ENCODE measurements at places on chromosomes 4 and X.

- no peak for DNase-seq
Observed at GRCh38 chrX:16258882-16259281, 91.6 kb downstream of the MAGEB17 start.

GRCh38 chr4:11765849-11766453, 337.3 kb upstream of the HS3ST1 start:
- no peak for DNase-seq

- DNase-seq = peak; percentile 29
Observed at GRCh38 chrX:70196961-70197720, 19.9 kb downstream of the DGAT2L6 start.

- no peak for DNase-seq
Observed at GRCh38 chr4:173289353-173289727, 44.8 kb downstream of the HMGB2 start.

DNA sequence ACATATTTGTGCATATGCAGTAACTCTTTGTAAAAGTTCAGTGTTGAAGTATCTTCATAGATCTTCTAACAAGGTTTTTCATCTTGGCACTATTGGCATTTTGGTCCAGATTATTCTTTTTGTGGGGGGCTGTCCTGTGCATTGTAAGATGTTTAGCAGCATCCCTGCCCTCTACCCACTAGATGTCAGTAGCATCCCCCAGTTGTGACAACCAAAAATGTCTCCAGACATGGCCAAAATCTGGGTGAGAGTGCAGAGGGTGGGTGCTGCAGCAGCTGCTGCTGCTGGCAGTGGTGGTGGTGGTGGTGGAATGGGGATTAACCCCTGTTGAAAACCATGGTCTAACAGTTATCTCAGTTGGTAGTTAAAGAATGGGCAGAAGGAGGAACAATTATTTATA, 370.0 kb downstream of the GPAT3 start:
- no peak for DNase-seq

DNA sequence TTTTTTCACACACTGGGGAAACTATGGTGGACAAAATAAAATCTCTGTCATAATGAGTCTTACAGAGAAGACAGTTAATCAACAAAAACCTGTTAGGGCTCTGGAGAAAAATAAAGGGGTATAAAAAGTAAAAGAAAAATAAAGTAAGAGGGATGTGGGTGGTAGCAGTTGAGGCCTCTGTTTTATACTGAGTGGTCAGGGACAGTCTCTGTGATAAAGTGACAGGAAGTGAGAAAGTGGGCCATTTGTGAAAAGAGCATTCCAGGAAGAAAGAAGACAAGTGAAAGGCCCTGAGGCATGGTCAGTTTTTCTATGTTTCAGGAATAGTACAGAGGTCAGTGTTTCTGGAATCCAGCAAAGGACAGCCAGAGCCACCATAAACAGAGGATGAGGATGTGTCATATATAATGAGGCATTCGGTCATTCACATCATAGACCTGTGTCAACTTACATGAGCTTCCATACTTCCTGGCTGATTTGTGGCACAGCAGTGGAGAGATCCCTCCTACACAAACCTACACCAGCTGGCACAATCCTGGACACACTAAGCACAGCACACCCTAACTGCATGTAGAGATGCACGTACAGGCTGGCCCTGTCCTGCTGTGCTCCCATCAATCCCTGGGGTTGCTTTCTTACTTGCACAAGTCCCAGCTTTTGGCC, 64.4 kb upstream of the NAP1L5 start:
- no peak for DNase-seq

DNA sequence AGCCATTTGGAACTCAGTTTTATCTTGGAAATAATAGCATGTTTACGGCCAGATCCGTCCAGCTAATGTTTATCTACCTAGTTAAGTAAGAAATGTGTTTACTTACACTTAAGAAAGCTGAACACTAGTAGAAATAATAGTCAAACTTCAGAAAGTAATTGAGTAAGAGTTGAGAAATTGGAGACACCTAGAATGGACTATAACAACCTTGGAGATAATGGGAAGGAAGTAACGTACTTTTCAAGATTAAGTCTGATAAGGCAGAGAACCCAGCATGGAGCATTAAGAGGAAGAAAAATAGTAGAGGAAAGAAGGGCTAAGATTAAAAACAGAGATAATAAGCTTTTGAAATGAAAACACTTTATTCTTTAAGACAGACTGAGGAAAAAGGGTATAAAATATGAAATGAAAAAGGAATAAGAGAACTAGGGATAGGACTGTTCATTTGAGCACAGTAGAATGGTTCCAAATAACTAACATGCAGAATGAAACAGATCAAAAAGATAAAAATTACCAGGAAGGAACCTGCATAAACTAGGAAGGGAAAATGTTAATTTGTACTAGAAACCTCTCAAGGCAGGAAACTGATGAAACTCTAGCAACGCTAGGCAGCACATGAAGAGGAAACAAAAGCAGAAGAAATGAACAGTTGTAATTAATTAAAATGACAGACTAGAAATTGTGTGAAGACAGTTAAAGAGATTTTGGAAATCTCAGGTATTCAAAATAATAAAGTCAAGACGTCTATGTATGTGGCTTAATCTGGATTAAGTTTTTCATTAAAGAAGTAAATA, 71.7 kb downstream of the FBXW7 start:
- no peak for DNase-seq

DNA sequence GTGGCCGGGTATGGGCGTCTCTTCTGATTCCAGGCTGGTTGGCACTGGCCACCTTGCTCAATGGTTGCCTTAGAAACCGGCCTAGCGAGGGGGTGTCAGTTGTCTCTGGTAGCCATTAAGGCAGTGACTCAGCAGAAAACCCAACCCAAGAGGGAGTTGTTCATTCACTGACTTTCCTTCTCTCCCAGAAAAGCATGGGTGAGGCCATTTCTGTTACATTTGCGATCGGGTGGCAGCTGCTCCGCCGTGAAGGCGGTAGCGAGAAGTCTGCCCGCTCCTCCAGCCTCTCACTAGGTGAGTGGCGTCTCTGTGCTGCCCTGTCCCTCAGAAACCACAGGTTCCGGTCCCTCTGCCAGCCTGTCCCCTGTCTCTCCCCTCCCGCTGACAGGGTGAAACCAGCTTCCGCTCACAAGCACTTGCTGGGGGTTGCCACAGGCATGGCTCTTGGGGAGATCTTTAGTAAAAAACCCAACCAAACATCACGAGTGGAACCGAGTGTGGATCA, 17.4 kb downstream of the IRAK1 start:
- no peak for DNase-seq

GRCh38 chr4:154010371-154010770, 221.5 kb upstream of the SFRP2 start:
- no peak for DNase-seq

GRCh38 chr4:99201690-99202089, 17.4 kb downstream of the ADH6 start:
- no peak for DNase-seq

DNA sequence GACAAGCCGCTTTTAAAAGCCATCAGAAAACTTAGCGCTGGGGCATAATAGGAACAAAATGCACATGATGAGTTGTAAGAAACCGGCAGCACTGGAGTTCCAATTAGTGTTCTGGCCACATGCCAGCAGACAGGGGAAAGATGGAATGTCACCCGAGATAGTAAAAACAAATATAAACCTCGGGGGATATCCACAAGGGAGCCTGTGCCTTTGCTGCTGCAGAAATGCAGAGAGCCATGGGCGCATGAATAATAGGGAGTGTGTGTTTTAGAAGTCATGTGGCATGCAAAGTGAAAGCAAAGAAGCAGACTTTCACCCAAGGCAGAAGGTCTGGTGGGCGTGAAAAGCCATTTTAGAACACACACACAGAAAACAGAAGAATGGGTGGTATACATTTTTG, 19.1 kb downstream of the GPRASP3 start:
- no peak for DNase-seq

- no peak for DNase-seq
Observed at GRCh38 chr4:156377036-156377710, 423.5 kb upstream of the CTSO start.

DNA sequence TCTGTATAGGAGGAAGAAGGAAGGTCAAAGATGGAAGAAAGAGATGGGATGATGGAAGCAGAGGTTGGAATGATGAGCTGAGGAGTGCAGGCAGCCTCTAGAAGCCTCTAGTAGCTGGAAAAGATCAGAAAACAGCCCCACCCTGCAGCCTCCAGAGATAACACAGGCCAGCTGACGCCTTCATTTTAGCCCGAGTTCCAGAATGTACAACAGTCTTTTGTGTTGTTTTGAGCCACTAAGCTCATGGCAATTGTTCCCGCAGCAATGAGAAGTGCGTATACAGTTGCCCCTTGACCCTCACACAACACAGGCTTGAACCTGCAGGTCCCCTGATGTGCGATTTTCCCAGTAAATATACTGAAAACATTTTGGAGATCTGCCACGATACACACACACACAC, 72.0 kb downstream of the WFS1 start:
- DNase-seq = no peak

- DNase-seq = no peak
Observed at GRCh38 chrX:132957211-132958090, 978 bp downstream of the HS6ST2 start.

DNA sequence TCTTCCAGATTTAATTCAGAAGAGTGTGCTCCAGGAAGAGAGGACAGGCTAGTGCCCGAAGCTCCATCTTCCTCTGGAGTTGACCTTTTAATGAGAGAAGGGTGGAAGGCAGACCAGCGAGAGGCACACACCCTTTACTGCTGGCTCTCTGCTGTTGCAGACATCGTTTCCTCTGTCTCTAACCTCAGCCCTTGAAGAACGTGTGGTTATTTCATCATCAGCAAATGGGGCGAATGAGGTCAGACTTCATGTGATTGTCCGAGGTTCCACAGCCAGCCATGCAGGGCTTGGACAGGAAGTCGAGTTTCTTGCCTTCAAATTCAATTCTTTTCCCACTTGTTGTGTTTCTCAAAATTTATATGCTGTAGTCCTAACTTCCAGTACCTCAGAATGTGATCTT, 155.2 kb upstream of the MSX1 start:
- no peak for DNase-seq

DNA sequence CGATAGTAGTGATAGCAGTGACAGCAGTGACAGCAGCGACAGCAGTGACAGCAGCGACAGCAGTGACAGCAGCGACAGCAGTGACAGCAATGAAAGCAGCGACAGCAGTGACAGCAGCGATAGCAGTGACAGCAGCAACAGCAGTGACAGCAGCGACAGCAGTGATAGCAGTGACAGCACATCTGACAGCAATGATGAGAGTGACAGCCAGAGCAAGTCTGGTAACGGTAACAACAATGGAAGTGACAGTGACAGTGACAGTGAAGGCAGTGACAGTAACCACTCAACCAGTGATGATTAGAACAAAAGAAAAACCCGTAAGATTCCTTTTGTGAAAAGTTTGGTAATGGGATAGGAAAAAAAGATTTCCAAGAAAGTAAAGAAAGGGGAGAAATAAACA, 7.9 kb downstream of the DSPP start:
- no peak for DNase-seq

DNA sequence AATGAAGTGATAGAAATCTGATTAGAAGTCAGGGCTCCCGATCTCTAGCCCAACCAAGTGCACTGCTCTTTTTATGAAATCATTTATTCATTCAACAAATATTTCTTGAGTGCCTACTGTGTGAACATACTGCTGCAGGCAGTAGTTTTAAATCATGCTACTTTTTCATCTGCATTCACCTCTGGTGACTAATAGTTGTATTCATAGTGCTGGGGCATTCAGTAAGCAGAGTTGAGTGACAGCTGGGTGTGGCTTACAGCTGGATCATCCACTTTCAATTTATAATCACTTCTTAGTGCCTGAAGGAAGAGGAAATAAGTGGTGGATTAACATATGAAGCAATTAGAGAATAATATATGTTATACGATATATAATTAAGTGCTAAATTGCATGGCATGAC, 94.1 kb upstream of the HPRT1 start:
- no peak for DNase-seq

- no peak for DNase-seq
Observed at GRCh38 chr4:8523766-8524165, 56.4 kb upstream of the GPR78 start.

GRCh38 chrX:140608111-140608510, 101.4 kb upstream of the LINC00632 start:
- no peak for DNase-seq

- no peak for DNase-seq
Observed at GRCh38 chr4:118814058-118814457, 21.9 kb downstream of the SEC24D start.

DNA sequence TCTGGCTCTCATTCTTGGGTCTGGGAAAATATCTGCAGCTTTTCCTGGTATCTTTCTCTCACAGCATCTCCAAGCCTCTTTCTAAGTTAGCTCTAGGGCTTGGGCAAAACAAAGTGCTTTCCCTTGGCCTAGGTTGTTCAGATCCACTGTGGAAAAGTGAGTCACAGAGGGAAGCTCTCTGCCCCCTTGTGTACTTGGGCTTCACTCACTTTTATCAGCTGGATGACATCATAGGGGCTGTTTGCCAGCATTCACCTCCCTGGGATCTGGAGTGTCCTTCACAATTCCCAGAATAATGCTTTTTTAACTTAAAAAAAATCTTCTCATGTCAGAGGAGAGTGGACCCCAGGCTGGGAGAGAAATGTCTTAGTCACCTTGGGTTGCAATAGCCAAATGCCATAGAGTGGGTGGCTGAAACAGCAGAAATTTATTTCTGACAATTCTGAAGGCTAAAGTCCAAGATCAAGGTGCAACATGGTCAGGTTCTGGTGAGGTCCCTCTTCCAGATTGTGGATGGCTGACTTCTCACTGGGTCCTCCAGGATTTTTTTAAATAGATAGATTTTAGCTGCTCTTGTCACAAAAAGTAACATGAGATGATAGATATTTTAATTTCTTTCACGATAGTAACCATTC, 247.8 kb downstream of the SH2D1A start:
- DNase-seq = no peak

- DNase-seq = no peak
Observed at GRCh38 chr4:158350161-158350560, 139.9 kb downstream of the TMEM144 start.

GRCh38 chr4:28232951-28233350, 1372.3 kb downstream of the STIM2 start:
- no peak for DNase-seq

DNA sequence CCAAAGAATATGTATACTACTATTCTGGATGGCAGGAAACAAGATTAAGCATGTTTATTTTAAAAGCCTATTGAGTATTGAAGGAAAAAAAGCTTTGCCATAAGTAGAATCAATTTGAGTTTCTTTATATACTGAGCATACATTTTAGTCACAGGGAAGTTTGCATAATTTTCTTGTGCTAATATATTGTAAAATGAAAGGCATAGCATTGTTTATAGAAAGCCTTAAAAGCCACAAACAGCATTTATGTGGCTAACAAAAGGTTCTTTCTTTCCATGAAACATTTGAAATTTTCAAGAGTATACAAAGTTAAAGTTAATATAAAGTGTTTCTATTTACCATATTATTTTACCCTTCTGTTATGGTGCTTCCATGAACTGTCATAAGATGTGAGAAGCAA, 1133.8 kb upstream of the PCDH10 start:
- no peak for DNase-seq

GRCh38 chr4:24405341-24405740, 179.0 kb downstream of the DHX15 start:
- no peak for DNase-seq

GRCh38 chr4:161419822-161420221, 744.0 kb downstream of the FSTL5 start:
- no peak for DNase-seq

- DNase-seq = no peak
Observed at GRCh38 chrX:141185366-141185765, 8.4 kb upstream of the LDOC1 start.

GRCh38 chr4:104616401-104616820, 121.7 kb upstream of the CXXC4 start:
- no peak for DNase-seq
